ENCODE measurements at places on chromosomes 12 and 14. TPM values are rescaled to one million over a fixed set of nuclear protein-coding genes. Genes with fewer than 3 reads are reported as not detected.

- no peak for DNase-seq
Observed at GRCh38 chr12:2797721-2798418, 3.1 kb downstream of the FKBP4 start.

GRCh38 chr14:70354204-70354603 is 5.3 kb downstream of the COX16 start:
- no peak for DNase-seq

FAM181A gene
- not detected for total RNA-seq

DNA sequence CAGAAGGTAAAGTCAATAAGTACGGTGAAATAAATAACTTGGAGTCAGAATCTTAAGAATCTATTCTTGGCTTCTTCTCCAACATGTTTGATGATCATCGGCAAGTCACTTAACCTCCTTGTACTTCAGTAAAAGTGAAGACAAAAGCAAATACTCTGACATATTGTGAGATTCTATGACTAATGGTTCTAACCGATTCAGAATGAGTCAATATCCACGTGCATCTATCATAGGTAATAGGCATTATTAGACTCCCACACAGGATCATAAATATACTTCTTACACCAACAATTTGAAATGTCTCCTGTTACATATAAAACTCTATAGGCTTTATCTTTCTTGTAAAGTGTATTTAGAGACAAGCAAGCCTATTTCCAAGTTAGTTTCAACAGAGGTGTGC is 144.4 kb upstream of the ATXN7L3B start:
- DNase-seq, result no peak

DNA sequence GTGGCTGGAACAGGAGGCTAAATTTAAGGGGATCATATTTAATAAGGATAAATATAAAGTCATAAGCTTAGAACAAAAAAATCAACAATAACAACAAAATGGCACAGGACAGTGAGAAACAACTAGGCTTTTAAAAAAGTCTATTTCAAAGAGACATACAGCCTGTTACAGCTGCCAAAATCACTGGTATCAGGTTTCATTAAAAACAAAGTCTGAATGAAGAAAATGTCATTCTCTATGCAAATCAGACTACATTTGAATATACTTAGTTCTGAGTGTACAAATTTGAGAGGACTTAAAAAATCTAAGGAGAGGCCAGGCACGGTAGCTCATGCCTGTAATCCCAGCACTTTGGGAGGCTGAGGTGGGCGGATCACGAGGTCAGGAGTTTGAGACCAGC is 44.0 kb downstream of the TFCP2 start:
- no peak for DNase-seq

DNA sequence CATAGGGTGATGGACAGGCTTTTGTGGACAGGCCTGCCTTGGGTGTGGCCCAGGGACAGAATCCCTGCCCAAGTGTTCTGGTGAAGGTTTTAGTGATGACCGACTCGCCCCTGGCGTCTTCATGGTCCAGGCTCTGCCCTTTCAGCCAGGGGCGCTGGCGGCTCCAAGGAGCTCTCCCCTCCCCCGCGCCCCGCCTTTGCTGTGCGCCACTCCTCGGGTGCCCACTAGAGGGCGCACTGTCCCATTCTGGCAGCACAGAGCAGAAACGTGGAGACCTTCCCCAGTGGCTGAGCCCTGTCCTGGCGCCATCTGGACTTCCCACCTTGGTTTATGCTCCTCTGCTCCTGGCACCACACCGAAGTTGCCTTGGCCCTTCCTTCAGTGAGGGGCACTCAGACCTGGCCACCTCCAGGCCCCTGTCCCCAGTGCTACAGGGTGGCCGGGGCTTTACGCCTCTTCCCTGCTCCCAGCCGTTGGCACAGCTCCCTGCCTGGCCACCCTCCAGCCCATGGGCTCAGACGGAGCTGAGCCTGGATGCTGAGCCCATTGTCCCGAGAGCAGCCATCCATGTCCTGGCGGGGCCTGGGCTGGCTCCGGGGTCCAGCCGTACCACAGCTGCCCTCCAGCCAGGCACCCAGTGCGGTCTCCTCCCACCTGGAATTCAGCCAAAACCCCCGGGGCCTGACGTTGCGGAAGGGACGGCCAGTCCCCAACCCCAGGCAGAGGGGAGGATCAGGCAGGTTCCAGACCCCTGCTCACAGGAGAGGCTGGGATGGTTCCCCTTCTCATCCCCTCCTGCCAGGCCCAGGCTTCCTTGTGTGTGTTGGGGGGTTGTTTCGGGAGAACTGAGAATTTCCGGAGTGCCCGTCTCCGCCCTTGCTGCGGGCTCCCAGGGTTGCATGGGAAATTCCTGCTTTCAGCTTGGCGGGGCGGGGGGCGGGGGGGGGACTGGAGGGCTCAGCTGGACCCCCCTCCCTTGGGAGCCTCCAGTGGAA is 5.6 kb upstream of the CRIP1 start:
- peak; percentile 85 for DNase-seq

PPP1R1A gene
- not detected for total RNA-seq

VRTN gene
- total RNA-seq, result not detected

SIRT4 gene
- 0.45 TPM for total RNA-seq

DNA sequence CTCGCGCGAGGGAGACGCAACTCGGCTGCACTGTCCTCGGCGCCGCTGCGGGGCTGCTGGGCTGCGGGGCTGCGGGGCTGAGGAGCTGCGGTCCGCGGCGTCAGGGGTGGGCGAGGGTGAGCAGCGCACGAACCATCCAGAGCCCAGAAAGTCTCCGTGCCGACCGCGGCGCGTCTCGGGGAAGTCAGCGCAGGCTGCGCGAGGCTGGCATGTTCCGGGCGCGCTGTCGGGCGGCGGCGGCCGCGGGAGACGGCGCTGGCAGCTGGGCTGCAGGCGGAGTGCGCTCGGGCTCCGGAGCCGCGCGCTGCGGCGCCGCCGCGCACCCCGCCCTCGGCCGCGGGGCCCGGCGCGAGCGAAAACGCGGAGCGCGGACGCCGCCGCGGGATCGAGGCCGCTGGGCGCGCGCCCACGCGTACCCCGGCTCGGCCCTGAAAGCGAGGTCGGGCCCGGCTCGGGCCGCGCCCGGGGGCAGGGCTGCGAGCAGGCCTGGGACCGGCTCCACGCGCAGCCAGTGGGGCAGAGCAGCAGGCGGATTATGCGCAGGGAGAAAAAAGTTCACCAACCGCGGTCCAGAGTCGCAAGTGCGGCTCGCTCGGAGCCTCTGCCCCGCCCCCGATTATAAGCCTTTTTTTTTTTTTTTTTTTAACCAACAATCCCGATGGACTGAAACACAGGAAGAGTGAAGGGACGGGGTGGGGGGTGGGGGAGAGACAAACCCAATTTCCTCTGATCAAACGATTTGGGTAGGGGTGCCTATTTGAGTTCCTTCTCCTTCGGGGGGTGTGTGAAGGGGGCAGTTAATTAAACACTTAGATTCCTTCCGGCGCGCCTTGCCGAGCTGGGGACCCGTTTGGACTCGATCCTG is at the start of gene PRICKLE1:
Gene PRICKLE1, minus strand, starts transcription at position 282 of the 865 bp plus-strand sequence. CDS start 117,230 bp downstream, outside the sequence.
- DNase-seq, result peak; percentile 4

- DNase-seq, result no peak
Observed at GRCh38 chr12:58916161-58916621, 4.1 kb downstream of the LRIG3 start.

DNA sequence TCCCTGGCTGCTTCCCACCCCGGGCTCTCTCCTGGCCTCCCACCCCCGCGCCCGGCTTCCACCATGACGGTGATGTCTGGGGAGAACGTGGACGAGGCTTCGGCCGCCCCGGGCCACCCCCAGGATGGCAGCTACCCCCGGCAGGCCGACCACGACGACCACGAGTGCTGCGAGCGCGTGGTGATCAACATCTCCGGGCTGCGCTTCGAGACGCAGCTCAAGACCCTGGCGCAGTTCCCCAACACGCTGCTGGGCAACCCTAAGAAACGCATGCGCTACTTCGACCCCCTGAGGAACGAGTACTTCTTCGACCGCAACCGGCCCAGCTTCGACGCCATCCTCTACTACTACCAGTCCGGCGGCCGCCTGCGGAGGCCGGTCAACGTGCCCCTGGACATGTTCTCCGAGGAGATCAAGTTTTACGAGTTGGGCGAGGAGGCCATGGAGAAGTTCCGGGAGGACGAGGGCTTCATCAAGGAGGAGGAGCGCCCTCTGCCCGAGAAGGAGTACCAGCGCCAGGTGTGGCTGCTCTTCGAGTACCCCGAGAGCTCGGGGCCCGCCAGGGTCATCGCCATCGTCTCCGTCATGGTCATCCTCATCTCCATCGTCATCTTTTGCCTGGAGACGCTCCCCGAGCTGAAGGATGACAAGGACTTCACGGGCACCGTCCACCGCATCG is 1.8 kb downstream of the KCNA1 start:
- DNase-seq, result no peak

CAND1 gene
- total RNA-seq, result 96.8 TPM

GRCh38 chr12:6987956-6988553 is 17.3 kb downstream of the EMG1 start:
- DNase-seq, result no peak

GRCh38 chr12:119412811-119413794 is 78.6 kb downstream of the CCDC60 start:
- DNase-seq, result no peak

DNA sequence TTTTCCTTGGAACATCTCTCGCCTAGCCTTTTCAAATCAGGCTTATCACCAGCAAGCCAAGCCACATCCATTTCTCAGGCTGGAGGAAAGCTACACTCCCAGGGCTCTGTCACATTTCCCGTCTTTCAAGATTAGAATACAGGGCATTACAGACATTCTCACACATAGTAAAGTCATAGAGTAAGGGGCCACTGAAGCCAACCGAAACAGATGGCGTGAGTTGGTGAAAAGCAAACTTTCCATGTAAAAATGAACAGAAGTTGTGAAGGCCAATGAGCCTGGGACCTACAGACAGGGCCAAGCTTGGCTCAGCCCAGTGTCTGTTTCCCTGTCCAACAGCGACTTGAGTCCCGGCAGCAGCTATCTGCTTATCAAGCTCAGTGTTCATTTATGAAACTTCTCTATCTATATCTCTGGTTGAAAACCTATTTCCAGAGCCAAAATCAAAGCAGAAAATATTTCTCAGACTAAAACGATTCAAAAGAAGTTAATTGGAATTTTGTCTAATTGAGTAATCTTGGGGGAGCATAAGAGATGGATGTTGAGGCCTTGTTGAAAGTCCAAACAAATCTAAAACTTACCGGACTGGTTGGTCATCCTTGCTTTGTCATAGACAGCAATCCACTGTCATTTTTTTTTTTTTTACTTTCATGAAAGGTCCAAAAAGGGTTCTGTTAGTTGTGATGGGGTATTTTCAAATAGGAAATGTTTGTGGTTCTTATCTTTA is 105.6 kb downstream of the DAAM1 start:
- DNase-seq, result no peak

DNA sequence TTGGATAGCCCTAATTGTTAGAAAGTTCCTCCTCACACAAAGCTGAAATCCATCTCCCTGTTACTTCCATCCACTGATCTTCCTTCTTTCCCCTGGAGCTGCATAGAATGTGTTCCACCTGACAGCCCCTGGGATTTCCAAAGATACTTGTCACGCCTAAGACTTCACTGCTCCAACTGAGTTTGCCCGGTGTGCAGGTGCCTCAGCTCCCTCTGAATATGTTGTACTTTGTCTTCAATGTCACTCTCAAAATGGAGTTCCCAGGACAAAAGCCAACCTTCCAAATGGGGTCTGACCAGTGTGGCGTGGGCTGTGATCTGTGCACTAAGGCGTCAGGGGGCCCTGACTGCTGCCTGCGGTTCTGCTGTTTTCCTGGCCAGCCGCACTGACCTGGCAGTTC is 42.8 kb downstream of the CACNA2D4 start:
- no peak for DNase-seq

GNB3 gene
- 0.45 TPM for total RNA-seq

KRT73 gene
- total RNA-seq, result 0.40 TPM

CLEC6A gene
- not detected for total RNA-seq

KHNYN gene
- total RNA-seq, result 128 TPM

GRCh38 chr12:47223848-47224213 is 144.1 kb upstream of the AMIGO2 start:
- no peak for DNase-seq

- DNase-seq, result no peak
Observed at GRCh38 chr12:95546491-95546813, 4.8 kb downstream of the USP44 start.

DNA sequence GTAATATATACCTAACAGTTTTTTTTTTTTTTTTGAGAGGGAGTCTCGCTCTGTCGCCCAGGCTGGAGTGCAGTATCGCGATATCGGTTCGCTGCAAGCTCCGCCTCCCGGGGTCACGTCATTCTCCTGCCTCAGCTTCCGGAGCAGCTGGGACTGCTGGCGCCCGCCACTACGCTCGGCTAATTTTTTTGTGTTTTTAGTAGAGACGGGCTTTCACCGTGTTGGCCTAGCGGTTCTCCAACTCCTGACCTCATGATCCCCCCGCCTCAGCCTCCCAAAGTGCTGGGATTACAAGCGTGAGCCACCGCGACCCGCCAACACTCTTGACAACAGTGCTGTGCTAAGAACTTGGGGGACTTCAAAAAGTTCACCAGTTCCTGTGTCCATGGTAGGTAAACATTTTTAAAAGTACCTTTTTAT is 63.5 kb downstream of the FOXG1 start:
- DNase-seq, result no peak

GRCh38 chr14:36068777-36069534 is 107.6 kb downstream of the PTCSC3 start:
- DNase-seq, result no peak

GPD1 gene
- total RNA-seq, result 1.0 TPM

GNG2 gene
- total RNA-seq, result 194 TPM

GRCh38 chr12:99804715-99805114 is 157.2 kb downstream of the GARIN6 start:
- no peak for DNase-seq

- no peak for DNase-seq
Observed at GRCh38 chr12:129076441-129077320, 223.4 kb downstream of the GLT1D1 start.

GRCh38 chr12:94235848-94236247 is 87.5 kb downstream of the PLXNC1 start:
- no peak for DNase-seq

- no peak for DNase-seq
Observed at GRCh38 chr12:14607568-14607967, 39.9 kb upstream of the PLBD1 start.

GRCh38 chr12:113425960-113426453 is 3.8 kb downstream of the SDSL start:
- DNase-seq, result no peak

GPRC5A gene
- 0.26 TPM for total RNA-seq

DNA sequence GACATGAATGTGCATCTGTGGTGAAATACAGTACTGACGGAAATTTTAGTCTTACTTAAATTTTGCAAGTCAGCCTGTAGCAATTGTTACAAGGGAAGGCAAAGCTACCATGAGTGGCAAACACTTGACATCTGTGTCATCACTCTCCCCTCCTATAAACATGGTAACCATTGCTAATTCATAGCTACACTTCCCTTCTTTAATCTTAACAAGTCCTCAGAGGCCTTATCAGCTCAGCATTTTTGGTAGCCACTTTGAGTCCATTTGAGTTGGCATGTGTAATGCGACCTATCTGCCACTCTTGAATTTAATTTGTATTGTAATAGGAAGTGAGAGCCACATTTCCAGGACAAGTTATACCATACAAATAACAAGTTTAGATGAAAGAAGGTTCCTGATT is 218.1 kb downstream of the RMST start:
- no peak for DNase-seq

Measured in T-helper 17 cell (primary cell).